Esophagus squamous epithelium (tissue), 5 donors: ENCODE measurements at places on chromosomes 13 and 19.

GRCh38 chr19:35491836-35492360 lies 1.6 kb upstream of the KRTDAP start:
- DNase-seq, result no peak

DNA sequence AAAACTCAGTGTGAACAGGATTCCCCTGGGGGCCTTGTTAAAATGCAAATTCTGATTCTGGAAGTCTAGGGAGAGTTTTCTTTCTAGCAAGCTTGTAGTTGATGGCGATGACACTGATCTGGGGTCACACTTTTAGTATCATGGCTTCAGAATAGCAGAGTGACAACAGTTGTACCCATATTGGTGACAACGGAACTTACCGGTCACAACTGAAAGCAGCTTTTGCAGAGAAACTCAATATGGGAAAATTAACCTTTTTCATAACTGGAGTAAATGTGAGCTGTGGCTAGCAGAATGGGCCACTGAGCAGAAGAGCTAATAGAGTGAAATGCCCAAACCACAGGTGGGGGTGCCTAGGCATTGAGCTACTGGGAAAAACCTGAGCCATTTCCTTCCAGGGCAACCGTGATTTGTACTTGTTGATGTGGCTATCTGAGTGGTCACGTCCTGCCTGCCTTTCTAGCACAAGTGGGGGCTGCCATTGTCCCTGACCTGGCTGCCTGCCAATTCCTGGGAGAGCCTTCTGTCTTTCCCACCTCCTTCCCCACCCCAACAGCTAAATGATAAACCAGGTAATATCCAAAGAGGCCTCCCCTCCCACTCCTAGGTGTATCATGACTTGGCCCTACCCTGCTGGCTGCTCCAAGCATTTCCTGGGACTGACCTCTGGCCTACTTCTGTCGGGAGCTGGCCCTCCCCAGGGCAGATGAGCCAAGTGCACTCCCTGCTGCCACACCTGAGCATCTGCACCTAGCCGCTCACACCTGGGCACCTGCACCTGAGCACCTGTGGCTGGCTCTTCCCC lies 1.7 kb upstream of the SLC10A2 start:
- DNase-seq, result no peak

GRCh38 chr13:39913928-39914327 lies 258.5 kb downstream of the COG6 start:
- no peak for DNase-seq

- no peak for DNase-seq
Observed at GRCh38 chr13:45907503-45907902, 56.0 kb upstream of the SIAH3 start.

DNA sequence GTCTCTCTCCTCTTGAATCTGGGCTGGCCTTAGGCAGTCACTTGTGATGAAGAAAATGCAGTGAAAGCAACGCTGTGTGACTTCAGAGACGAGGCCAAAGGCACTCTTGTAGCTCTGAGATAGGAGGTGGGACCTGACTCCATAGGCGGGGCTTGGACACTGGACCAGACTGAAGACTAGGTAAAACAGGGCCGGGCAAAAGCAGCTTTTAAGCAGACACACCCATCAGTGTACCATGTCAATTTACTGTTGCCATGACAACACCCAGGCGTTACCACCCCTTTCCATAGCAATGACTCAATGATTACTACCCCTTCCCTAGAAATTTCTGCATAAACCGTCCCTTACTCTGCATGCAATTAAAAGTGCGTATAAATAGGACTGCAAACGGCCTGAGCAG lies 6.6 kb upstream of the EID2 start:
- no peak for DNase-seq

GRCh38 chr19:11963566-11964355 lies 1.1 kb upstream of the ZNF763 start:
- DNase-seq, result no peak

GRCh38 chr19:53394522-53394973 lies 401 bp upstream of the ZNF765 start:
- DNase-seq, result no peak
